ENCODE measurements at places on chromosomes 2 and 18.

DNA sequence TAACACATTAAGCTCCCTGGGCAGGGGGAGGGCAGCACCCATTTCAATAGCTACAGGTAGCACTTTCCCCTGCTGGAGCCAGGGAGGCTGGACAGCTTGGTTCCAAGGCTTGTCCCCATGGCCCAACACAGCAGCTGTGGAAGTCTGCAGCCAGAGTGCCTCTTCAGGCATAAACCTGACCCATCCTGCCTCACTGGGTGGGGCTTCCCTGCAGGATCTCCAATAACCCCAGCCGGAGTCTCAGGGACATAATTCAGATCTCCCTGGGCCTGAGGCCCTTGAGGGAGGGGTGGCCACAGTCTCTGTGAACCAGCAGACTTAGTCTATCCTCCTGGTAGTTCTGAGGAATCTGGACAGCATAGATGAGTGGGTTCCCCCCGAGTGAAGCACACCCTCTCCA lies 1001.9 kb upstream of the CHAC2 start:
- no peak for DNase-seq

DNA sequence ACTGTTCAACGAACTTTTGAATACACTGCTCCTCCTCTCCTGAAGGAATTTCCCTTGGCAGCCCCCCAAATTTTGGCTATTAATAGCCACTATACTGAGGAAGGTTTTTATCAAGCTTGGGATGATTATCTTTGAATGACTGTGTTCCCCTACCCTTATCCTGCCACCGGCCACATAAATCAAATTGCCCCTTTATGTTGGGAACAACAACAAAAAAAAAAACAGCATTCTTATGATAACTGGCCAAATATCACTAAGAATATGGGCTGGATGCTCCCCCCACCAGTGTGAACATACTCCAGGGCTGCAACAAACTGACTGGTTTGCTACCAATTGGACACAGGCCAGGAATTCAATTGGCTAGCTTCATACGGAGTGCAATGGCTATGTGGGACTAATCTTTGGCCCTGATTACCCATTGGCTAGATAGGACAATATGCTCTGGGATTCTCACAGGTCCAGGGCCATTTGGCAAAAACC lies 20.6 kb downstream of the DUSP11 start:
- no peak for DNase-seq

DNA sequence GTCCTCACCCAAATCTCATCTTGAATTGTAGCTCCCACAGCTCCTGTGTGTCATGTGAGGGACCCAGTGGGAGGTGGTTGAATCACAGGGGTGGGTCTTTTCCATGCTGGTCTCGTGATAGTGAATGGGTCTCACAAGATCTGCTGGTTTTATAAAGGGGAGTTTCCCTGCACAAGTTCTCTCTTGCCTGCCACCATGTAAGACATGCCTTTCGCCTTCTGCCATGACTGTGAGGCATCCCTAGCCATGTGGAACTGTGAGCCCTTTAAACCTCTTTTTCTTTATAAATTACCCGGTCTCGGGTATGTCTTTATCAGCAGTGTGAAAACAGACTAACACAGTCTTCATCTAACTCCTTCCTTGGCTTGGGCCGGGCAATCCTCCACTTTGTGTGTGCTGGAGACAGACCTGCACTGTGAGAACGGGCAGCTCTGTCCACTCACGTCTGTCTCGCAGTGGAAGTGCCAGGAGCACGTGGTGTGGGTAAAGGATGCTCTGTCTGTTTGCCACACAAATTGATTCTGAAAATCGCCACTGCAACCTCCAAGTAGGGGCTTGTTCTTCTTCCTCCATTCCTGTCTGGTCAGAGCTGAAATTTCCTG lies 47.6 kb upstream of the OTOS start:
- DNase-seq, result no peak

- DNase-seq, result no peak
Observed at GRCh38 chr2:231688719-231689118, 19.6 kb upstream of the PTMA start.

GRCh38 chr18:78352910-78353309 lies 626.7 kb upstream of the SALL3 start:
- no peak for DNase-seq

GRCh38 chr2:38130876-38131275 lies 54.9 kb upstream of the CYP1B1 start:
- no peak for DNase-seq

GRCh38 chr2:177283906-177284305 lies 19.4 kb upstream of the NFE2L2 start:
- no peak for DNase-seq

GRCh38 chr2:105398336-105399206 lies at the start of gene FHL2:
Gene FHL2, minus strand, starts transcription at chr2:105399051. Its CDS starts 12,535 bp downstream, at chr2:105386516.
- no peak for DNase-seq

GRCh38 chr2:209141142-209141541 lies 282.7 kb upstream of the MAP2 start:
- DNase-seq, result no peak

DNA sequence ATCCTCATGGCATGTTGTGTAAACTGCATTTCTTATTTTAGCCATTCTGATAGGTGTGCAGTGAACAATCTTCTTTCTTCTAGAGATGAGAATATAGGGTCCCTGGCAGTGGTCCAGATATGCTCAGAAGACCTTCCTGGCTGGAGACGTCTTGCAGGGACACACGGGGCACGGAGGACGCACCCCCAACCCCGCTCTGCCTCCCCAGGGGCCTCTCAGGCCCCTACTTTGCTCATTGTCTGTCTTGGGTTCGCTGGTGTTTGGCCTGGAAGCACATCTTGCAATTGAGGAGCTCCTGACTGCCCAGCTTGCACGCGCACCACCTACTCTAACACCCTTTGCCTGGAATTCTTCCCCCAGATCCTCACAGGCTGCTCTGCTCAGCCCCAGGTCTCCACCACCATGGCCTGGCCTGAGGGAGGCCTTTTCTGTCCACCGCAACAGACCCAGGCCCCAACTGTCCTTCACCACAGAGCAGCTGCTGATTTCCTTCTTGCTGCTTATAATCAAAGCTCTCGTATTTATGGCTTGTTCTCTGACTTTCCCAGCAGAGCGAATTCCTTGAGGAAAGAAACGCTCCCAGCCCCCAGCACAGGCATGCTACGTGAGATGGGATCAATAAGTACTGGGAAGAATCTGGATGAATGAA lies 295.9 kb upstream of the HDAC4 start:
- DNase-seq, result no peak

GRCh38 chr2:55451699-55452098 lies 32.0 kb upstream of the CCDC88A start:
- DNase-seq, result no peak

DNA sequence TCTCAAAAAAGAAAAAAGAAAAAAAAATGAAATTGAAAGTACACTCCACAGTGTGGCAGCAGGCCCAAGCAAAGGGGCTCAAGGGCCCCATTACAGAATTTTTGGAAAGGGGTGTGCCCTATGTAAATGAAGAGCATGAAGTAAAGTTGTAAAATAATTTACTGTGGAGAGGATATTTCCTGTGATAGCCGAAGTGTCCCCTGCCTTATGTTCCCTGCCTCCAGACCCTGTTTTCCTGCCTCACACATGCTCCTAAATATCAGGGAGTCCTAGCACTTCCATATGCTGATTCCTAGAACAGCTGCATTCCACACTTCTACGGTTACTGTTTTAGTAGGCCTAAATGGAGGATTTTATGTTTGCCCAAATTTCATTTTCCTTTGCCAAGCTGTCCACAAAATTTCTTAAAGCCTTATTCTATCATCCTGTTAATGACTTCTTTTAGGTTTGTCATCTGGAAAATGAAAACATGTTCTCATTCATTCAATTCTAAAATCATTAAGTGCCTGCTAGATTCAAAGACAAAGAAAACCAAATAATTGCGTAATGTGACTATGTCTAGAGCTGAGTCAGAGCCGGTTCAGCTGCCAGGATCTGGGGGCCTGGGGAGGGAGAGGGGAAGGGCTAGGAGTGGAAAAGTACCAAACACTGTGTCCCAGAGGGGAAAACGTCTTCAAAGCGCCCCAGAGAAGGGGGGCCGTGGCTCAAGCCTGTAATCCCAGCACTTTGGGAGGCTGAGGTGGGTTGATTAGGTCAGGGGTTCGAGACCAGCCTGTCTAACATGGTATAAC lies 25.9 kb upstream of the IMPA2 start:
- no peak for DNase-seq

GRCh38 chr2:212723226-212723625 lies 184.6 kb upstream of the ERBB4 start:
- no peak for DNase-seq

- no peak for DNase-seq
Observed at GRCh38 chr2:128520791-128521190, 202.1 kb upstream of the HS6ST1 start.

- no peak for DNase-seq
Observed at GRCh38 chr2:179543361-179543901, 278.8 kb upstream of the SESTD1 start.

DNA sequence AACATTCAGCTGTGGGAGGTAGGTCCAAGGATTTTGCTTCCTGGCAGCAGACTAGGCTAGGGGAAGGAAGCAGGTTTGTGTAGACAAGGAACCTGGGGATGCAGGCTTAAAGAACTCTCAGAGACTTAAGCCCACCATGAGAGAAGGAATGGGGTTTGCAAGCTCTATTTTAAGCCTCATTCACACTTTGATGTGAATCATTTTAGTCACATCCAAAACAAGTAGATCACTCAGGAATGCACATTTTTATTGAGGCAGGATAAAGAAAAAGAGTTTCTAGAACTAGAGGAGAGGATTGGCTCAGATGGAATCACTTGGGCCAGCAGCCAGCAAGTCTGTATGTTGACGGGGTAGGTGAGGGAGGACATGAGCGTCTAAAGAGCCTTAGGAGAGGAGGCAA lies 3.3 kb upstream of the NAPG start:
- no peak for DNase-seq

DNA sequence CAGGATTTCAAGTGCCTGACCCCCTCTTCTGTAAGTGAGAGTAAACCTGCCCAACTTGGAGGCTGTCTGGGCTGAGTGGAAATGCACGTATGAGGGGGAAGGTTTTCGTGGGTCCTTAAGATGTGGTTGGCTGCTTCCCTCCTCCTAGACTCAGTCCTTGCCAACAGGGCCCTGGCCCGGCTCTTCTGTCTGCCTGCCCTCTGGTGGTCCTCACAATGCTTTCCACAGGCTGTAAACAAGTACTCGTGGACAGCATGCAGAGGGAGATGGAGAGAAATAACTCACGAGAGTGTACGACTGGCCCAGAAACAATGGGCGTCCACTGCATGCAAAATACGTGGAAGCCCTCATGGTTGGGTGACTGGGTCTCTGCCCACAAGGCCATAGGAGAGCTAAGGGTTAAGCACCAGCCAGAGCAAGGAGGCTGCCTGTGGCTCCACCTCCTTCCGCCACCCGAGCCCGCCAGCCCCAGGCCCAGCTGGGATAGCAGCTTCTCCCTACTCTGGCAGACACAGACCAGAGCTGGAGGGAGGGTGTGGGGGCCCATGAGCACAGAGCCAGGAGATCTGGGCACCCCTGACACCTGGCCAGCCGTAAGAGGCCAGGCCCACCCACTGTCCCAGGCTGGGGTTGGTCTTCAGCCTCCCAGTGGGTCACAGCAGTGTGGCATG lies 17.0 kb upstream of the ARHGEF4 start:
- DNase-seq, result no peak

GRCh38 chr2:75311993-75312392 lies 112.7 kb upstream of the TACR1 start:
- DNase-seq, result peak; percentile 1

DNA sequence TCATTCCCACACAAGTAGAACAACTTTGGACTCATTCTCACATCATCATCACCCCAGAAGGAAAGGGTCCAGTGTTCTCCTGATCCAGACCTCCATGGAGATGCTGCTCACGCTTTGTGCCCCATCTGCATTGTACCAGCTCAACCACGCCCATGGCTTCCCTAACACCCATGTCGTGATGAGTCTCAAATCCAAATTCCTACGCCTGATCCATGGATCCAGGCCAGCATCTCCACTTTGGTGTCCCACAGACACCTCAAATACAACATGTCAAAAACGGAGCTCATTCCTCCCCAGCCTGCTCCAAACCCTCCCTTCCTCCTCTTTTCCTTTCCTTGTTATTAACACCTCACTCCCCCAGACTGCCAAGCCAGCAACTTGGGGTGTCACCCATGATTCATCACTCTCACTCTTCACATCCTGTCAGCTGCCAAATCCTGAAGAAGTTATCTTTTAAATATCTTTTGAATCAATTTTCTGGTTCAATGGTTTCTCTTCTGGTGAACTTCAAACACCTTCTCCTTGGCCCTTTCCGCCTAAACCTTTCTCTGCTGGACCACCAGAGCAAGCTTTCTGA lies 30.2 kb upstream of the FAM124B start:
- no peak for DNase-seq

DNA sequence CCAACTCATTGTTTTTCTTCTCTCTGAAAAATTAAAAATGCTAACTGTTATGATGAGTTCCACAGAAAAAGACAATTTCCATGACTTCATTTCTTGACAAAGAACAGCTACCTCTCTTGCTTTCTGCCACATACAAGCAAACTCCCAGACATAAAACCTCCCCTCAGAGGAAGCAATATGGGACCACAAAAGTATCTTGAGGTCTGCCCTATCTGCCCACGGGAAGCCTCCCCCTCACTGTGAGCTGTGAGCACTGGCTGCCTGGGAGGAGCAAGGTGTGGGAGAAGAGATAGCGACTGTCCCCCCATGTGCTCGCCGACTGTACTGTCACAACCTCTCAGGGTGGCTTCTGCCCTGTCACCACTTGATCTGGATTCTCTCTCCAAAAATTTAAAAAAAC lies 69.7 kb upstream of the NRP2 start:
- no peak for DNase-seq

DNA sequence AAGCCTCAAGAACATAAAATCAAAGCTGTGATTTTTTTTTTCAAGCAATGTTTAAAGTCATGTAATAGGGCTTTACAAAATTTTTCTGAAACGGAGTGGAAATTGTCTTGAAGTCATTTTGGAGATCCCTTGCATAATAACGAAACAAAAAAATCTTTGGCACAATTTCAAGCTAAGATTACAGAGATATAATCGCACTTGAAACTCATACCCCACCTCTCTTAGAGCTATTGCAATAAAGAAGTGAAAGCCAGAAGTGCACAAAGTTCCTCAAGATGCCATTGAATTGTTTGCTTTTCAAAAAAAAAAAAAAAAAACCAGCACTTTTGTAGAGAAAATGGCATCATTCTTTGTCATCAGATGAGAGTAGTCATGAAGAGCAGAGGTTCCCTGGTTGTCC lies 152.3 kb downstream of the PAX3 start:
- no peak for DNase-seq

DNA sequence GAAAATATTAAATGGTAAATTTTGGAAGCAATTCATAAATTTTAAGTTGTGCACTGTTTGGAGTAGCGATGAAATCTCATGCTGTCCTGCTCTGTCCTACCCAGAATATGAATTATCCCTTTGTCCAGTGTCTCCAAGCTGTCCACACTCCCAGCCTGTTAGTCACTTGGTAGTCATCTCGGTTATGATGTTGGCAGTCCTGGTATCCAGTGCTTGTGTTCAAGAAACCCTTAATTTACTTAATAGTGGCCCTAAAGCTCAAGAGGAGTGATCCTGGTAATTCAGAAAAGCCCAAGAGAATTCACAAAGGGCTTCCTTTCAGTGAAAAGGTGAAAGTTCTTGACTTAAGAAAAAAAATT lies 71.8 kb upstream of the STAM2 start:
- DNase-seq, result no peak

GRCh38 chr2:43082111-43082894 lies 144.1 kb downstream of the ZFP36L2 start:
- DNase-seq, result no peak

Data from esophagus squamous epithelium (tissue), 5 donors.